PC-9 (cell line): ENCODE measurements at places on chromosomes 11 and 22. TPM values are rescaled to one million over a fixed set of nuclear protein-coding genes. Genes with fewer than 3 reads are reported as not detected.

C11orf87 gene
- total RNA-seq: not detected in 2 replicates

DNA sequence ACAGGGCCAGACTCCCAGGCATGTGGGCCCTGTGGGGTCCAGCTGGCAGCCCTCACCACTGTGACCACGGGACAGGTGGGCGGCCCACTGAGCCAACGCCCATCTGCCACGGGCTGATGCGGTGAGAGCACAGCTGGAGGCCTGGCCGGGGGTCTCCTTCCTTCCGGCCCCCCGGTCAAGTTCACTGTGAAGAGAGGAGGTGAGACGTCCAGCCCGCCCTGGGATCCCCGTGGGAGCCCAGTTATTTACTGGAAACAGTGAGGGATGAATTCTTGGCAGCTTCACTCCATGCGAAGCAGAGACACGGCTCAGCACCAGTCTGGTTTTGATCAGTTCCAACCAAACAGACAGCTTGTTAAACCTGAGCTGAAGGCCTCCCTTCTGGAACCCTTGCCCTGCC lies 38.7 kb downstream of the WNT11 start:
- no peak overlapping the region for H3K27ac ChIP-seq
- no peak overlapping the region for H3K4me3 ChIP-seq
- H3K36me3 ChIP-seq: no peaks in the 10 kb centered on the region
- DNase-seq: no peak
- H3K4me1 ChIP-seq: no peaks in the 10 kb centered on the region
- H3K27me3 ChIP-seq: no peaks in the 10 kb centered on the region

DNA sequence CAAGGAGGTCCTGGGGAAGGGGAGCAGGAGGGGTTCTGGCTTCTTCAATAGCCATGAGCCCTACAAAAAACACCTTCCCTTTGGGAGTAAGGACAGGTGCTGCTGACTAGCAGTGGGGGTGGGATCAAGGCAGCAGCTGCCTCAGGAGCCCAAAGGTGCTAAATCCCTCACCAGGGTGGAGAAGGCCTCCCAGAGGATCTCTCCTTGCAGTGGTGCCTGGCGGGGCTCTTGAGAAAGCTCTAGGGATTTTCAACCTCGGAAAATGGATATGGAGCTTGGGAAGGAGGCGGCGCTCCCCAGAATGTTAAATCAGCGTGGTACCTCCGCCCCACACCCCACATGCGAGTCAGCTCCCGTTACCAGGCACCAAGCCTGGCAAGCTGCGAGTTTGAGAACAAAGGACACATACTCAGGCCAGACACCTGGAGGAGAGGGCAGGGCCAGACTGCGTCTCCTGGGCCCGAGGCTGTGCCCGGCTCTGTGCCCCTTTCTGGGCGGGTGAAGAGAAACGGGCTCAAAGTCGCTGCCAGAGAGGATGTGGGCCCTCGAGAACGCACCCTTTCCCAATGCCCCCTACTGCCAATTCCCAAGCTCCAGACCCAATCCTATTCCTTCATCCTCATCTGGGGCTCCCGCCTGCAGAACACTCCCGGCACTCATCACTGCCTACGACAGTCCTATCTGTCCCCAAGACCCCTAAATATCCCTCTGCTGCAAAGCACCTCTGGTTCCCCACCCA lies 139.0 kb downstream of the BRD1 start:
- no peak overlapping the region for H3K4me3 ChIP-seq
- peaks cover 100% of the 10 kb centered on the region for H3K27me3 ChIP-seq
- no peak for DNase-seq
- no peaks in the 10 kb centered on the region for H3K4me1 ChIP-seq
- no peak overlapping the region for H3K27ac ChIP-seq

DNA sequence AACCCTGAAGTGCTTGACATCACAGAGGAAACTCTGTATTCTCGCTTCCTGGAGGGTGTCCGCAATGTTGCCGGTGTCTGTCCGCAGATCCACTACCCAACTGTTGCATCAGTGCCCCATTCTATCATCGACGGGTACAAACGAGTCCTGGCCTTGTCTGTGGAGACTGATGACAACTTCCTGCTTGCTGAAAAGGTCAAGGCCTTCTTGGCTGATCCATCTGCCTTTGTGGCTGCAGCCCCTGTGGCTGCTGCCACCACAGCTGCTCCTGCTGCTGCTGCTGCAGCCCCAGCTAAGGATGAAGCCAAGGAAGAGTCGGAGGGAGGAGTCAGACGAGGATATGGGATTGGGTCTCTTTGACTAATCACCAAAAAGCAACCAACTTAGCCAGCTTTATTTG lies 42.9 kb upstream of the DAGLA start:
- no peaks in the 10 kb centered on the region for H3K4me1 ChIP-seq
- no peak overlapping the region for H3K4me3 ChIP-seq
- no peaks in the 10 kb centered on the region for H3K27me3 ChIP-seq
- no peaks in the 10 kb centered on the region for H3K36me3 ChIP-seq
- H3K27ac ChIP-seq: no peak overlapping the region
- no peak for DNase-seq

- H3K4me3 ChIP-seq: no peak overlapping the region
- DNase-seq: no peak
- no peak overlapping the region for H3K27ac ChIP-seq
These were observed 161.5 kb downstream of the CACNA1I start for GRCh38 chr22:39731881-39732555.

DNA sequence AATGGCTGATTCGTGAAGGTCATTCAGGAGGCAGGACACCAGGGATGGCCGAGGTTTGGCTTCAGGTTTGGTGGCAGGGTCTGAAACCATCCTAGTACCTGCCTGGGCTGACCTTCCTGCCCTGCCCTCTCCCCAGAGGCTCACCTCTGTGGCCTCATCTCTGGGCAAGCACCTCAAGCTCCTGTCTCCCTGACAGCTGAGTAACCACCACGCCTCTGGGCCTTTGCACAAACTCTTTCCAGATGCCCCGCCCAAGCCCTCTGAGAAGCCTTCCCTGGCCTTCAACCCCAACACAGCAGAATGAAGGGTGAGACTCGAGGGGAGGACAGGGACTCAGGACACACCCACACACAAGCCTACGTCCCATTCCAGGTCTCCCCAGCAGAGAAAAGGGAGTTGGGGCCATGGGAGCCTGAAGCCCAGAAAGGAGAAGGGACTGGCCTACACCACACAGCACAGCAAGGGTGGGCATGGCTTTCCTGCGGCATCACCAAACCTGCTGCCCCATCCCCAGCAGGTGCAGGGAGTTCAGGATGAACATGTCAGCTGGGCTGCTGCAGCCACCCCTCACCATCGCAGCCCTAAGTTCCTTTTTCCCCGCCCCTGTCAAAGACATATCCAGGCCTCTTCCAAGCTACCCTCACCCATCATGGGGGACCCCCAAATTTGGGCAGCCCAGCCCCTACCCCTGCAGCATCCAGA lies 2.4 kb downstream of the SHISA8 start:
- no peak overlapping the region for H3K27ac ChIP-seq
- peaks cover 9% of the 10 kb centered on the region; the same call in 1 of the 2 replicates for H3K27me3 ChIP-seq
- DNase-seq: no peak
- no peaks in the 10 kb centered on the region for H3K36me3 ChIP-seq
- H3K4me3 ChIP-seq: no peak overlapping the region

DNA sequence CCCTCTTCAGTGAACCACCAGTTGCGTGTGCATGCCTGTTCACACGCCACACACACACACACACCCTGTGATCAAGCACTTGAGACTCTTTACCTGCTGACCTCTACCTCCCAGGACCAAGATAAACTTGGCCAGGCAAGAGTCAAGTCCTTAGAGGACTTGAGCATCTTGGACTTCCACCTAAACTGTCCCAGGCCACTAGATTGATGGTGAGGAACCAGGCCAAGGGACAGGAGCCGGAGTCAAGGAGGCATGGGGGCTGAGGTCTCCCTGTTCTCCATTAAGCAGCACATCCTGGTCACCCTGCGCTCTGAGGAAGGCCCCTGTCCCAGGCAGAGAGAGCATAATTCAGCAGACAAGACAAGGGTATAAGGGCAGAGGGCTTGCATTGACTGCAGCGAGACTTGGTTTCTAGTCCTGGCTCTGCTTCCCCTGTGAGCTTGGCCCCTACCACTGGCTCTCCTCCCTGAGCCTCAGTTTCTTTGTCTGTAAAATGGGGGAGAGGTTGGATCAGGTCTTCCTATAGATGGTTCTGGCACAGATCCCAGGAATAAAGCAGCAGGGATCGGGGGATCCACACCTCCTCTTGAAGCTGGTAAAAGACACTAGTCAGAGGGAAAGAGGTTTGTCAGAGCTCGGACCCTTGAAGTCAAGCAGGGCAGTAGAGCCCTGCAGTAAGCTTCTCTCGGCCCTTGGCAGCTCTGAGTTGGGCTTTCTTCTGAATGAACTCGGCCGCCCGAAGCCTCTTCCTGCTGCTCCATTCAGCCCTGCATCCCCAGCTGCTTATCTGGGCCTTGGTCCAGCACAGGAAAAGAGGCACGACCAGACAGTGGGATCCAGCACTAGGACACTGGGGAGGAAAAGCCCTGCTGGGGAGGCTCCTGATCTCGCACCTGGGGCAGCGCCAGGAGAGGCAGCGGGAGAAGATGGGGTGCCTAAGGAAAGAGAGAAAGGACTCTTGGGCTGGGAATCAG lies 2.0 kb downstream of the CREB3L1 start:
- no peak overlapping the region for H3K4me3 ChIP-seq
- no peak overlapping the region for H3K27ac ChIP-seq
- H3K36me3 ChIP-seq: no peaks in the 10 kb centered on the region
- H3K27me3 ChIP-seq: 0 out of 2 replicates have a peak, but pooled peaks cover 3% of the 10 kb centered on the region
- DNase-seq: no peak

IGHMBP2 gene
- 27.0 and 27.6 TPM in 2 replicates for total RNA-seq

GRCh38 chr22:47061226-47061625 lies 298.8 kb downstream of the TBC1D22A start:
- no peaks in the 10 kb centered on the region for H3K36me3 ChIP-seq
- H3K27me3 ChIP-seq: no peaks in the 10 kb centered on the region
- H3K27ac ChIP-seq: no peak overlapping the region
- no peak overlapping the region for H3K4me3 ChIP-seq

NUDT8 gene
- 25.5 and 33.3 TPM in 2 replicates for total RNA-seq

DNA sequence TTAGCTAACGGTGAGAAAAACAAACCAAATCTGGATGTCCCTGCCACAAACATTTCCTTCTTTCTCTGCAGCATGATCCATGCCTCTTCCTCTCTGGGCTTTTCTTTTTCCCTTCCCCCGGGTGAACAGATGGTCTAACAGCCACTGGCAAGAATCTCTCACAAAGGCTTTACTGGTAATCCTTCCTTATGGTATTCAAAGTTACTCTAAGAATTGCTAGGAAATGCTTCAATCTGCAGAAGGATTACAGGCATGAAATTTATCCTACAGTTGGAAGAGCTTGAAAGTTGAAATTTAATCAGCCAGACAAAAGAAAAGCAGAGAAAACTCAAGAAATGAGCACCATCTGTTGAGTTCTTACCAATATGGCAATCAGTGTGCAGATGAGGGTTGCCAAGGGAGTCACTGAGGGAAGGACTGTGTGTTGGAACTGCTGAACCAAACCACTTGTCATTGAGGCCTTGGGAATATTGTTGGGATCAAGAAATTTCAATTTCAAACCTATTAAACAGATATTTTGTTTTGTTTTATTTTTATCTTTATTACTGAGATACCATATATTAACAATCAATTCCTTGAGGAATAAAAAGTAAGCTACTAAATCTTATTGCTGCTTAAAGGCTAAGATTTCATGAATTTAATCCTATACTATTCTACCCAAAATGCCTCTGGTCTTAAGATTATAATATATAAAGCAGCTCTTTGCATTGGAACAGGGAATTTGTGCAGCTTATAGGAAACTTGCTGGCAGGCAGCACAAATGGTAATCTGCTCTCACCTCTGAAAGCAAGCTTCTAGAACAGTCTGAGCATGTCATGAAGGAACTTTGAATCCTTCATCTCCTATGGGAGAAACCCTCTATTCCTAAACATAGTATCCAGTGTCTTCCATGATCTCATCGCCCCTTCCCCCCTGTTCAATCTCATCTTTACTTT lies 29.7 kb upstream of the NDUFC2 start:
- H3K27me3 ChIP-seq: no peaks in the 10 kb centered on the region
- DNase-seq: no peak
- H3K36me3 ChIP-seq: peaks cover 24% of the 10 kb centered on the region
- H3K4me3 ChIP-seq: no peak overlapping the region

DNA sequence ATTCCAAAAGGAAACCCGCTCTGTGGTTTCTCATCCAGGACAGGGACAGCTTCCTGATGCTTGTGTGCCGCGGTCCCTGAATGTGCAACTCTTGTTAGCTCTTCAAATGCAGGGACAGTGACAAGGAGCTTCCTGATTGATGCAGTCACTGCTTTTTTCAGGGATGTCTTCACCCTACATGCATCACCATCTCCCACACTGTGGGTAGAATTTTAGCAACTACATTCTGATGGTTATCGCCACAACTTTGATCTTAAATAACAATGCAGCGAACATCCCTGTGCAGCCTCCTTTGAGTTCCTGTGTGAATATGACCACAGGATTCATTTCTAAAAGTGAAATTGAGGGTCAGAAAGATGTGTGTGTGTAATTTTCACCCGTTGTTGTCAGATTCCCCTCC lies 115.0 kb downstream of the GGTLC2 start:
- H3K4me1 ChIP-seq: no peaks in the 10 kb centered on the region
- H3K27me3 ChIP-seq: peaks cover 11% of the 10 kb centered on the region; the same call in 1 of the 2 replicates
- H3K27ac ChIP-seq: no peak overlapping the region
- H3K4me3 ChIP-seq: no peak overlapping the region
- DNase-seq: no peak

DNA sequence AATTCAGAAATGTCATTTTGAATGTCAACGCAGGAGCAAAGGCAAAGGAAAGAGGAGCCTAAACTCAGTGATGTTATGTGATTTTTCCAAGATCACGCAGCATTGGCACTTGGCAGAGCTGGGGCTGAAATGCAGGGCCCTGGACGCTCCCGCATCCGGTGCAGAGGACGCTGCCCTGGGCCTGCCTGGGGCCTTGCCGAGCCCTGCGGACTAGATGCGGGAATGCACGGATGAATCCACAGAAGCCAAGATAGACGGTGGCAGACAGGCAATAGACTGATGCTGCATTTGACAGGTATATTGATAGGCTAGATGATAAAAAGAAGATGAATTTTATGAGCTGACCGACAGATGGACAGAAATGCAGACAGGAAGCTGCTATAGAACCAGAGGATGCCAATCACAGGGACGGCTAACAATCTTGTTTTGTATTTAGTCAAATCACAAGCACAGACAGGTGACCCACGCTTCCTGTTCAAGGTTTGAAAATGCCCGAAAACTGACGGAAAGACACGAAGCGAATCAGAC lies 696 bp upstream of the MARK2 start:
- no peak for DNase-seq
- no peaks in the 10 kb centered on the region for H3K27me3 ChIP-seq
- 0 out of 2 replicates have a peak, but pooled peaks cover 6% of the 10 kb centered on the region for H3K36me3 ChIP-seq
- peaks cover 46% of the 10 kb centered on the region for H3K4me1 ChIP-seq
- peak overlapping the region; percentile 30; the same call in 1 of the 2 replicates for H3K4me3 ChIP-seq

CLDN5 gene
- total RNA-seq: not detected in 2 replicates
